ENCODE measurements at places on chromosomes 4 and X. TPM values are rescaled to one million over a fixed set of nuclear protein-coding genes. Genes with fewer than 3 reads are reported as not detected.

DNA sequence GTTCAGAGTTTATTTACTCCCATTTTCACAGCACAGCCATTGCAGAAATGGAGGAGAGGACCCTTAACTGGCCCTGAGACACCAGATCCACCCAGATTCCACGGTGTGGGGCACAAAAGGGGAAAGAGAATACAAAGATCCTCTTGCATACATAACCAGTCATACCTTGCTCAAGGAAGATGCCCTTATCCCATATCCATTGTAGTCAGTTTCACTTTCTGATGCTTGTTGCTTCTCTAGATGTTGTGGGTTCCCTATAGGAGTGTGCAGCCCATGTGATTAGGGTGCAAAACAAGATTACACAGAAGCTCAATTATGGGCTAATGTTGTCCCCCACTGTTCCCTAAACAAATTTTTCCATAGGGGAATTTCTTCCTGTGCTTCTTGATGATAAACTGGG, 1309.0 kb upstream of the PABPC4L start:
- no peaks in the 10 kb centered on the region for H3K36me3 ChIP-seq
- H3K4me1 ChIP-seq: no peaks in the 10 kb centered on the region
- no peaks in the 10 kb centered on the region for H3K27me3 ChIP-seq
- DNase-seq: no peak
- H3K27ac ChIP-seq: no peak overlapping the region
- H3K4me3 ChIP-seq: no peak overlapping the region

DNA sequence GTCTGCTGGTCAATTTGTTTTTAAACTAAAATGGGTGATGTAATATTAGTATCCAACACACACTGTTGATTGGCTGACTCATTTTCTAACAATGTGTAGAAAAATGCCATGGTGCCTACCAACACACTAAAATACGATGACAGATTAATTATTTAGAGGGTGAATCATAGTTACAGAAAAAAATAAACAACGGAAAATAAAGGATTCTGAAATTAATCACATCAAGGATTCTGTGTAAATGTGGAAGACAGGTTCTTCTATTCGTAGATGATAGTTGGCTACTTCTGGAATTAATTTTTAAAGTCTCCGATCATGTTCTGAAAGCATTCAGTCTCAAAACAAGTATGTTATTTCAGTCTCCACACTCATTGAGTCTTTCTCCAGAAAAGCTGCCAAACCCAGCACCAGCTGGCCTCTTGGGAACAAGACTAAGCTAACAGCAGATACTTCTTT, 8.2 kb upstream of the IQCM start:
- no peaks in the 10 kb centered on the region for H3K36me3 ChIP-seq
- no peaks in the 10 kb centered on the region for H3K27me3 ChIP-seq
- no peak overlapping the region for H3K4me3 ChIP-seq
- no peaks in the 10 kb centered on the region for H3K4me1 ChIP-seq
- no peak for DNase-seq

DNA sequence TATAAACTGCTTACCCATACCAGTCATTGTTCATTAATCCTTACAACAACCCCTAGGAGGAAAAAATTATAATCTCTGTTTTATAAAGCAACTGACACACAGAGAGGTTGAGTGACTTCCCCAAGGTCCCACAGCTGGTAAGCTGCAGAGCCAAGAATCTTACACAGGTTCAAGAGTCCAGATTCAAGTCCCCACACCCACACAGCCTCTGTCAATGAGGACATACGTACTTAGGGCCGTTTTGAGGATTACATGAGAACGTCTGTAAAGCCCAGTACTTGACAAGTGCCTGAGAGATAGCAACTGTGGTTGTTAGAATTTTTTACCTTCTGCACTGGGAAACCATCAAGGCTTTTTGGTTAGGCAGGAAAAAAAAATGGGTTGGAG, 556 bp upstream of the SLC25A43 start:
- H3K36me3 ChIP-seq: no peaks in the 10 kb centered on the region
- DNase-seq: no peak
- peak overlapping the region; percentile 43 for H3K4me3 ChIP-seq
- H3K4me1 ChIP-seq: peaks cover 14% of the 10 kb centered on the region
- peak overlapping the region; percentile 62 for H3K27ac ChIP-seq

The CCDC158 gene
- not detected for total RNA-seq

GRCh38 chrX:153857348-153857903, 27.1 kb upstream of the PDZD4 start:
- no peak for DNase-seq
- no peaks in the 10 kb centered on the region for H3K36me3 ChIP-seq
- no peaks in the 10 kb centered on the region for H3K4me1 ChIP-seq
- H3K27me3 ChIP-seq: peaks cover 3% of the 10 kb centered on the region
- H3K27ac ChIP-seq: no peak overlapping the region

- H3K27ac ChIP-seq: no peak overlapping the region
- no peaks in the 10 kb centered on the region for H3K36me3 ChIP-seq
- H3K4me3 ChIP-seq: no peak overlapping the region
- DNase-seq: no peak
- no peaks in the 10 kb centered on the region for H3K27me3 ChIP-seq
- peaks cover 37% of the 10 kb centered on the region for H3K4me1 ChIP-seq
Measured at GRCh38 chr4:80180743-80181142, 16.6 kb upstream of the PRDM8 start.
